MCF 10A (cell line): ENCODE measurements at places on chromosomes 3 and 15. TPM values are rescaled to one million over a fixed set of nuclear protein-coding genes. Genes with fewer than 3 reads are reported as not detected.

DNA sequence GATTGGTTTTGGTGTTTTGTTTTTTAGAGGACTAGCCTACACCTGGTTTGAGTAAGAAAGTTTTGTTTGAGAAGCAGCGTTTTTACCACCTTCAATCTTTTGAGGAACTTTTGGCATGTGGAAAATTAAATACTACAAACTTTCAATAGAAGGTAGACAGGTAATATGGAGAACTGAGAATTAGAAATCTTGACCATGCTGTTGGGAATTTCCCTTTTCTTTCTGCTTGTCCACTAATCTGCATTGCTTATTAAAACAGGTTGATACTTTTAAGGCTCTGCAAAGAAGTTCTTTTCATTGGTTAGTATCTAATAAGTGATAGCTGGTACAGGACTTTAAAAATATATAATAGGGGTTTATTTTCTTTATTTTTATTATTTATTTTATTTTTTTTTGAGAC lies 31.9 kb downstream of the UBE2E1 start:
- no peak overlapping the region for H3K27ac ChIP-seq
- H3K36me3 ChIP-seq: peaks cover 6% of the 10 kb centered on the region
- H3K4me1 ChIP-seq: peaks cover 11% of the 10 kb centered on the region

CLRN1 gene
- total RNA-seq: not detected in 2 replicates

DNA sequence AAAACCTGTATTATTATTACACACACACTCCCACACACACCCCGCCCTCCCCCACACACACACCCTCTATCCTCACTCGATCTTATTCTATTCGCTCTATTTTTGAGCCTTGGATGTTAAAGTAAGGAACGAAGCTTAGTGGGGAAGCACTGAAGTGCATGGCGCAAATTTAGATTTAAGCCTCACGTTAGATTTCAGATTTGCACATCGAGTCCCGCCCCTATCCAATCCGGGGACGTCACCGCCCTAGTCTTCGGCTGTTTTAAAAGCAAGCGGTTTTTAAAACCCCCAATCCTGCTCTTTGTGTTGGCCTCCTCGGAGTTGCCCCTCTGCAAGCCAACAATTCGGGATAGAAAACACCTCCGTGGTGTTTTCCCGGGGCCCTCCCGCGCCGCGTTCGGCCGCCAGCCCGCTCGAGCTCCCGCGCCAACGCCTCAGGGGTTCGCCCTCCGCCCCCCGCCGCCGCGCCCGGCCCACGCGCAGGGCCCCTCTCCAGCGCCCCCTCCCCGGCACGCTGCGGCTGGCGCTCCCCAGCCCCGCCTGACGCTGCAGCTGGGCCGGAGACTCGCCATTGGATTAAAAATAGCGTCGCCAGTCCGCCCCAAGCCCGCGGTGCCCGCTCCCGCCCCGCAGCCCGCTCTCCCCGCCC lies at the start of gene USP13:
Gene USP13, plus strand, starts transcription at position 594 of the 649 bp plus-strand sequence. CDS start 186 bp downstream, outside the sequence.
- DNase-seq: peak; percentile 78
- H3K36me3 ChIP-seq: peaks cover 8% of the 10 kb centered on the region
- peaks cover 5% of the 10 kb centered on the region for H3K4me1 ChIP-seq
- peak within 1 kb of the TSS; percentile 85 for H3K4me3 ChIP-seq
- peak within 1 kb of the TSS; percentile 82 for H3K27ac ChIP-seq

ARHGEF26 gene
- 0.29 and 0.63 TPM in 2 replicates for total RNA-seq

FBXW12 gene
- total RNA-seq: not detected in 2 replicates

DNA sequence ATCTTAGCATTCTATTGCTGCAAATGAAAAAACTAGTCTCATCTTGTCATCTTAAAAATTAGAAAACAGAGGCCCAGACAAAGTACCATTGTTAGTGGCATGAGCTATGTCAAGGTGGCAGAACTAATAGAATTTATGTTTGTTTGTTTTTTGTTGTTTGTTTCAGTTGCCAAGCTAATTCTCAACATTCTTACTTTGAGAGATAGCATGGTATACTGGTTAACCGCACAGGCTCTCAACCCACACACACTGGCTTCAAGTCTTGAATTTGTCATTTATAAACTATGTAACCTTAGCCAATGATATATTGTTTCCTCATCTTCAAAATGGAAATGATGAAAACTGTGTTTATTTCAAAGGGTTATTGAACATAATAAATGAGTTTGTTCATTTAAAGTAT lies 367.6 kb upstream of the PLSCR5 start:
- H3K27ac ChIP-seq: no peak overlapping the region
- no peak for DNase-seq
- H3K4me1 ChIP-seq: peaks cover 14% of the 10 kb centered on the region
- H3K36me3 ChIP-seq: no peaks in the 10 kb centered on the region

ASB14 gene
- total RNA-seq: not detected in 2 replicates

CX3CR1 gene
- total RNA-seq: not detected in 2 replicates

- no peaks in the 10 kb centered on the region for H3K4me1 ChIP-seq
- no peaks in the 10 kb centered on the region for H3K27me3 ChIP-seq
- H3K4me3 ChIP-seq: no peak overlapping the region
Measured at GRCh38 chr3:39971559-39972031, 162.2 kb downstream of the MYRIP start.

GASK1A gene
- total RNA-seq: not detected in 2 replicates

BTD gene
- total RNA-seq: 5.9 and 7.2 TPM in 2 replicates

- no peak for DNase-seq
- H3K4me1 ChIP-seq: peaks cover 11% of the 10 kb centered on the region
- H3K27ac ChIP-seq: no peak overlapping the region
- H3K4me3 ChIP-seq: no peak overlapping the region
Measured at GRCh38 chr3:9646800-9647152, 2.5 kb upstream of the MTMR14 start.

GRCh38 chr15:42037656-42038055 lies 16.8 kb upstream of the PLA2G4E start:
- H3K4me1 ChIP-seq: peaks cover 5% of the 10 kb centered on the region
- no peaks in the 10 kb centered on the region for H3K36me3 ChIP-seq
- peak; percentile 89 for DNase-seq
- H3K27me3 ChIP-seq: no peaks in the 10 kb centered on the region
- H3K27ac ChIP-seq: no peak overlapping the region
- H3K4me3 ChIP-seq: no peak overlapping the region

- no peaks in the 10 kb centered on the region for H3K27me3 ChIP-seq
- no peak overlapping the region for H3K4me3 ChIP-seq
- no peaks in the 10 kb centered on the region for H3K4me1 ChIP-seq
- no peaks in the 10 kb centered on the region for H3K36me3 ChIP-seq
Measured at GRCh38 chr3:138036572-138036971, 26.6 kb downstream of the CLDN18 start.

MYO5C gene
- total RNA-seq: 25.7 and 29.4 TPM in 2 replicates

- no peaks in the 10 kb centered on the region for H3K36me3 ChIP-seq
- H3K4me1 ChIP-seq: peaks cover 6% of the 10 kb centered on the region
- no peaks in the 10 kb centered on the region for H3K27me3 ChIP-seq
- no peak overlapping the region for H3K4me3 ChIP-seq
Measured at GRCh38 chr3:177498037-177498857, 301.0 kb upstream of the TBL1XR1 start.

GOLGA6A gene
- not detected in 2 replicates for total RNA-seq

DNA sequence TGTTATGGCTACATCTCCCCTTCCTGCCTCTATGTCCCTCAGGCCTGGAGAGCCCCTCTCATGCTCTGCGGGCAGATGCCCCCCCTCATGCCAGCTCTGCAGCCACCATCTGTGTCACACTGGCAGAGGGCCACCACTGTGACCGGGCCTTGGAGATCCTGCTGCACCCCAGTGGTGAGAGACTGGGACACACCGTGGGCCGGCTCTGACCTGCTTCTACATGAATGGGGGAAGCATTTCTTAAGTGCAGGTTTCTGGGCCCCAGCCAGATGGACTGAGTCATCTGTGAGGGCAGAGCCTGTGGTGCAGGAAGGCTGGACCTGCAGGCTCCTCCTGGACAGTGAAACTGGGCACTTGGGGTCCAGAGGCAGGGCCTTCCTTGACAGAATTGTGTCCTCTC lies 4.8 kb downstream of the VWA5B2 start:
- no peaks in the 10 kb centered on the region for H3K36me3 ChIP-seq
- peaks cover 17% of the 10 kb centered on the region for H3K27me3 ChIP-seq
- H3K4me3 ChIP-seq: no peak overlapping the region
- peaks cover 12% of the 10 kb centered on the region for H3K4me1 ChIP-seq
- no peak overlapping the region for H3K27ac ChIP-seq
